ENCODE measurements at places on chromosomes 5 and 9.
A peak's percentile ranks its signal among the peaks of the same experiment; 100 is the strongest.

DNA sequence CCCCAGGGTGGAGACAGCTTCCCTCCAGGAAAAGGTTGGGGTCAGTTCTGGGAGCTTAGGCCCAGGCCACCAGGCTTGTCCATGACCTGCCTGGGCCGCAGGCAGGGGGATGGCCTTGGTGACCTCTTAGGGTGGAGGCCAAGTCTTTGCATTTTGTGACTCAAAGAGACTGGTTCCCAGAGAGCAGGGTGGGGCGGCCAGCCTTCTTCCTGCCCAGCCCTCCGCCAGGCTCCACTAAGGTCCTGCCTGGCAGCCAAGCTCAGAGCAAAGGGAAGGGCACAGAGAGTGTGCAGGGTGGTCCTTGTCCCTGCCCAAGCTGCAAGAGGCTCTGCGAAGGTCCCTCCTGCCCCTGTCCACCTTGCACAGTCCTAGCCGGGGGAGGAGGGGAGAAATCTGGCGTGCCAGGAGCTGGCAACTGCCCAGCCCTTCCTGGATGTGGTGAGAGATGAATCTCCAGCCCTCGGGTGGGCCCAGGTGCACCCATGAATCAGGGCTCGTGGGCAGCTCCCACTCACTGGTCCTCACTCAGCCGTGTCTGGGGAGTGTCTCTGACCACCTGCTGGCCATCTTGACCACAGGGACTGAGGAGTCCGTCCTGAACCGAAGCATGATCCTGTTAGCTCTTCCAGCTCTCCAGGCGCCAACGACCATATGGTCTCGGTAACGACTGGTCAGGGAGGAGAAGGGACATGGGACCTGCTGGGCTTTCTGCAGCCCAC lies 2.3 kb upstream of the PTGDS start:
- DNase-seq: no peak

DNA sequence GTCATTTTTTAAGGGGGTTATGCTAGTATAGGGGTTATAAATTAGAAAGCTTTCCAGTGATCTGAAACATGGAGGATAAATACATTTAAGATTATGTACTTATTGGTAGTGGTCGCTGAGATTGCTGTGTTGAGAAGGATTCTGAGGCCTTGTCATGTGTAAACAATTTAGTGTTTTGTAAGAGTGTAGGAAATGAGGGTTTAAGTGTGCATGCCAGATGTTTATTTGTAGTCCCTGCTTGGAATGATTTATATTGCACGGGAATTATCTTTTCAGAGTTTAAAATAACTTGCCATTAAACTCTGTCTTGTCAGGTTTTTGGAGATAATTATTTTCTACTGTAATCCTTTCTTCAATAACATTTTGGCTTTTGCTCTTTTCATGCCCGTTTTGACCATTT lies 19.4 kb downstream of the ZNF618 start:
- no peak for DNase-seq

DNA sequence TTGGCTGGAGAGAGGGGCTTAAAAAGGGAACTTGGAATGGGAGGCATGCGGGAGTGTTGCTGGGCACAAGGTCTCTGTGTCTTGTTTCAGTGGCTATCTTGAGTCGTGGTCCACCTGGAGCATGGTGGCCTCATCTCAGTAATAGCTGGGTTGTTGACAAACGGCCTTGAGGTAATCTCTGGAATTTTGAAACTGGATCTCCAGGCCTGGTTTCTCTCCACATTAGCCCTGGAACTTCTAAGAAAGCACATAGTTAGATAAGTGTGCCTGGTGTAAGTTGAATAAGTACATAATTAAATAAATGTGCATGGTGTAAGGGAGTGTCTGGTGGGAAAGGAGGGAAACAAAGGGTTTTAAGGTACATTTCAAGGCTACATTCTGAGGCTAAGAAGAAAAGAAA lies 62.2 kb downstream of the INIP start:
- no peak for DNase-seq

- no peak for DNase-seq
Observed at GRCh38 chr9:79756414-79756813, 184.6 kb downstream of the TLE4 start.

DNA sequence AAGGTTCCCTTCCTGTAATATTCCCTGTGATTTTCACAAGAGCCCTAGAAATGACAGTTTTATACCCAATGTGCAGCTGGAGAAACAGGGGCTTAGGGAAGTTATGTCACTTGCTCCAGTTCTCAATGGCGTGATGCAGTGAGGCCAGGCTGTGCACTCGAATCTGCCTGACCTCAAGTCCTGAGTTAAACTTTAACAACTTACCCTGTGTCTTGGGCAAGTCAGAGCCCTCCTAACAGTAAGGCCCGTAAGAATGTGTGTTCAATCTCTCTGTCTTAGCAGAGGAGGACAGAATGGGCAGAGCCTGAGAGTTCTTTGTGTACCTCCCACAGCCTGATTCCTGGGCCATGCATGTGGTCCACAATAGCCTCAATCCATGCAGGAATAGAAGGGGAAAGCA lies 181.1 kb downstream of the TRIM32 start:
- DNase-seq: no peak

- no peak for DNase-seq
Observed at GRCh38 chr9:100170556-100170955, 71.5 kb downstream of the INVS start.

DNA sequence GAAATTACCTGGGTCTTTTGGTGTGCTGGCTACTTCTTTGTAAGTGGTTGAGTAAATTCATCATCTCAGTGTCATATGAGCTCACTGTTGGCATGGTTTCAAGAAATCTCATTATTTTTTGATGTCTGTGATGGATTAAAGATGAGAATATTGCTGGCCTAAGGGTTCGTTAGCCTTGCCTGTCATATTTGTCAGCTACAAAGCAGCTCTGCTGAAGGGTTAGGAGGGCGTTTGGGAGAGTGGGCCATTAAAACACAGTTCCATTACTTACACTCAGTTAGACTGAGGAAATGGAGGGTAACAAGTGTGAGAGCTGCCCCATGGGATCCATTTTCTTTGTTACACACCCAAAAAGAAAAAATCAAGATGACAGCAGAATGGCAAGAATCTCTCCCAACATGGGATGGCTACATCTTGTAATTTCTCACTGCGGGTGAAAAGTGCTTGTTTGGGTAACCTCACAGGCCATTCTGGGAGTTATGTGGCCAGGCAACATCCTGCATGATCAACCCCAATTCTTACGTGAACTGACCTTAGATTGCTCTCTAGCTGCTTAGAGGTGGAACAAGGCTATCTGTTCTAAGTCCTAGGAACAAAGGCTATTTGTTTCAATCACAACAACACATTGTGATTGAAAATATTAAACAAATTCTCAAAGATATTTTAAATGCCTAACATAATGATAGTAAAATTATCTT lies 609.5 kb upstream of the RGMB start:
- DNase-seq: no peak

- DNase-seq: no peak
Observed at GRCh38 chr5:93874491-93874890, 133.1 kb upstream of the POU5F2 start.

GRCh38 chr9:134630393-134630790 lies 11.2 kb upstream of the COL5A1 start:
- DNase-seq: no peak

DNA sequence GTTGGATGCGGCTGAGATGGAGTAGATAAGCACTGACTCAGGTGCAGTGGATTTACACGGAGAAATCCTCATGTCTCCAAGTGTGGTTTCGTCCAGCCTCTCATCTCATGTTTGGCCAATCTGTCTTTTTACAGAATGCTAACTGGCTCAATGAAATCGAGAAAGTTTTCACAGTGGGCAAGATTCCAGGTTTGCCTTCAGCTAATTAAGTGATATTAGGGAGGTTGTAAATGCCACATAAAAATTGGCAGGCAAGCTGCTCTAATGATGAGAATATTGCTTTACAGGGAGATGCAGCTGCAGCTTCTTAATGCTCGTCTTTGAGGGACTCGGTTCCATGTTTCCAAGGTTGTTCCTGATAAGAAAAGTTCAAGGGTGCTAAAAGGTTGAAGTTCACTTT lies 23.7 kb downstream of the BARHL1 start:
- DNase-seq: no peak

- no peak for DNase-seq
Observed at GRCh38 chr5:81249240-81249639, 16.1 kb downstream of the CKMT2 start.

- no peak for DNase-seq
Observed at GRCh38 chr5:176726746-176727527, 79.7 kb downstream of the TSPAN17 start.

- DNase-seq: no peak
Observed at GRCh38 chr5:114192108-114192507, 169.8 kb upstream of the KCNN2 start.

DNA sequence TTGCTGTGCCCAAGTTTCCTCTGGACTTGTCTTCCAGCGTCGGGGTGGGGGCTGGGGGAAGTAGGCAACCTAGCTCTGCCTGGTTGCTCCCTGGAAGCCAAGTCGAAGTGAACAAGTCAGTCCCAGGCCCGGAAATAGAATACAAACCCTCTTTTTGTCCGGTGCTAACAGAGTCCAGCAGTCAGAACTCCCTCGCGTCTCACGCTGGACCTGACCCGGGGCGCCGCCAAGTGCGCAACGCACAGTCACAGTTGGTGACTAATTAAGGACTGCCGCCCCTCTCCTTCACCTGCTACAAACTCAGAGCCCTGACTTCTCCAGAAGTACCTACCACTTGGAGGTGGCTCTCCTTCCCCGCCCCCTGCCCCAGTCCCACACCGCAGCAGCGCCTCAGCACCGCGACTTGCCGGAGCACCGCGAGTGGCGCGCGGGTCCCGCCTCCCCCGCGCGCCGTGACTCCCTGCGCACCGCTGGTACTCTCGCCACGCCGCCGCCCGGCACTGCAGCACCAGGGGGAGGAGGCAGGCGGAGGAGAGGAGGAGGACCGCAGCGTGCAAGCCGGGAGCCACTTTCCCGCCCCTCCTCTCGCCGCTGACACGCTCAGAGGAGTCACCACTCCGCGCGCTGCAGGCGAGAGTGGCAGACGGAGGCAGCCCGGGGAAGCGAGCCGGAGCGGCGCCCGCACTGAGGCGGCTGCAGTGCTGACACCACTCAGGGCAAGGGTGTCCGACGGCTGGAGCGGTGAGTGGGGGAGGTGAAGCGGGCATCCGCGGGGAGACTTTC lies at the start of gene SV2C:
Gene SV2C (plus strand): TSS at position 612 of the 783 bp plus-strand sequence. CDS start 48,368 bp downstream, outside the sequence.
- DNase-seq: peak; percentile 72

- no peak for DNase-seq
Observed at GRCh38 chr9:127580879-127581475, 31.1 kb upstream of the STXBP1 start.

DNA sequence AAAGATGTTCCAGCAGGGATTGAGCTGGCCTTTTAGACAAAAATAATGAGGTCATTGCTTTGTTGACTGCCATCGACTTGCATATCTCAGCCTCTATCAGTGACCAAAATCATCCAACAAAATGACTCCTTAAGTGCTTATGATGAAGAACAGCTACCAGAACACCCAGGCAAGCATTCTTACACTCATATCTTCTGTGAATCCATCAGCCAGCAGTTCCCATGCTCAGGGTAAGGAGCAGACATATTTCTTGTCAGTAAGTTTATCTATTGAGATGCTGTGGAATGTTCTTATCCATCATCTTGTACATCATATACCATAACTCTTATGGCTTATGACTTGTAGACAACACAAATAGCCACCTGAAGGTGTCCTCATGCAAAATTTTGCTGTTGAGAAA lies 20.2 kb upstream of the SPDL1 start:
- no peak for DNase-seq

DNA sequence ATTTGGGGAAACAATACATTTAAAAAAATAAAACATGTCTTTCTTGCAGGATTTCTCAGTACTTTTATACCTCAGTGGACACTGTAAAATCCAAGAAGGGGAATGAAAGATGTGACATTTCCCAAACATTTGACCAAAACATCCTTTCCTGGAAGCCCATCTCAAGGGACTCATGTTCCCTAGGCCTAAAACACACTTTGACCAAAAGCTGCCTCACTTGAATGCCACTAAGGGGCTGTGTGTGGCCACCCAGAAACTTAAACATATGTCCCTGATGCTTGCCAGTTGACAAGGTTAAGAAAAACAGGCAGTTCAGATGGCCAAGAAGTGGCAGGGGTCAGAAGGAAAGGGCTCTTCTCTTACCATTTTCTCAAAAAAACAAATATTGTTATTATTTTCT lies 73.6 kb downstream of the EPB41L4B start:
- DNase-seq: no peak

All from pancreas (tissue), 10 donors.